GM19239 (cell line): ENCODE measurements at places on chromosomes 16 and 17.

DNA sequence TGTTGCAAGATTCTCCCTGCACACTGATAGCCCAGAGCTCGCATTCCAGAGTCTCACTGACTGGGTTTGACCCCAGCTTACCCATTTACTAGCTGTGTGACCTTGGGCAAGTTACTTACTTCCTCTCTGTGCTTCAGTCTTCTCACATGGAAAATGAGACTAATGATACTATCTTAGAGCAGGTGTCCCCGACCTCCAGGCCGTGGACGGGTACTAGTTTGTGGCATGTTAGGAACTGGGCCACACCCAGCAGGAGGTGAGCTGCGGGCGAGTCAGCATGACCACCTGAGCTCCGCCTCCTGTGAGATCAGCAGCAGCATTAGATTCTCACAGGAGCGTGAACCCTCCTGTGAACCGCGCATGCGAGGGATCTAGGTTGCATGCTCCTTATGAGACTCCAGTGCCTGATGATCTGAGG lies 15.8 kb downstream of the ANKFY1 start:
- no peak for DNase-seq

GRCh38 chr16:19382084-19382801 lies 35.4 kb upstream of the TMC5 start:
- no peak for DNase-seq

DNA sequence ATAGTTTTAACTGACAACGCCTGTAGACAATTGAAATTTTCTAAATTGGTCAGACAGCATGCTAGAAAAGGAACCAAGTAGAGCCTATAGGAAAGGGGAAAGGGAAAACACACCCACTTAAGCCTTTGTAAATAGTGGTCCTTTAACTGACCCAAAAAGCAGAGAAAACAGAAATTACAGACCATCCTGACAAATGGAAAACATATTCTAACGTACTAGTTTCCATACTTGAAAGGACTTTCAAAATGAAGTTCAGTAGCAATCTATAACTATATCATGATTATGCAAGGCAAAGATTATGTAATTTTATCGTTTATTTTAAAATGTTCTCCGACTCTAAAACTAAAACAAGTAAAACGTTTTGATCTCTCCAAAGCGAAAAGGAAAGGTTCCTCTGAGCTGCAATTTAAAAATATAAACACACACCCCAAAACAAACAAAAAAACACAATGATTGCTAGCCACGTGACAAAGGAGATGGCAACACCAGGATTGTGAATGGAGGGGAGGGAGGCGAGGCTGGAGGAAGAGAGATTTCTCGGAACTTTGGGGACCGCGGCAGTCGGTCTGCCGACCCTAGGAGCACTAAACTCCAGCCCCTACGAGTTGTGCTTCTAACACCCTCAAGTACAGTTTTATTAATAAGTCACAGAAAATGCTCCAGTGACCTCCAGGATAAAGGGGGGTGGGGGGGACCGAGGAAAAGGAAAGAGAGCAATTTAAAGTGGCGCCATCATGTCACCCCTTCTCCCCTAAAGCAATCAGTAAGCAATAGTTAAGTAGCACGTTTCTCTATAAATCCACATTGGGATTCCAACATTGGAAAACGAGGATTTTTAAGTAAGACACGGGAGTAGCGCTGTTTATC lies 1.7 kb downstream of the KANSL1 start:
- DNase-seq: peak; percentile 22

DNA sequence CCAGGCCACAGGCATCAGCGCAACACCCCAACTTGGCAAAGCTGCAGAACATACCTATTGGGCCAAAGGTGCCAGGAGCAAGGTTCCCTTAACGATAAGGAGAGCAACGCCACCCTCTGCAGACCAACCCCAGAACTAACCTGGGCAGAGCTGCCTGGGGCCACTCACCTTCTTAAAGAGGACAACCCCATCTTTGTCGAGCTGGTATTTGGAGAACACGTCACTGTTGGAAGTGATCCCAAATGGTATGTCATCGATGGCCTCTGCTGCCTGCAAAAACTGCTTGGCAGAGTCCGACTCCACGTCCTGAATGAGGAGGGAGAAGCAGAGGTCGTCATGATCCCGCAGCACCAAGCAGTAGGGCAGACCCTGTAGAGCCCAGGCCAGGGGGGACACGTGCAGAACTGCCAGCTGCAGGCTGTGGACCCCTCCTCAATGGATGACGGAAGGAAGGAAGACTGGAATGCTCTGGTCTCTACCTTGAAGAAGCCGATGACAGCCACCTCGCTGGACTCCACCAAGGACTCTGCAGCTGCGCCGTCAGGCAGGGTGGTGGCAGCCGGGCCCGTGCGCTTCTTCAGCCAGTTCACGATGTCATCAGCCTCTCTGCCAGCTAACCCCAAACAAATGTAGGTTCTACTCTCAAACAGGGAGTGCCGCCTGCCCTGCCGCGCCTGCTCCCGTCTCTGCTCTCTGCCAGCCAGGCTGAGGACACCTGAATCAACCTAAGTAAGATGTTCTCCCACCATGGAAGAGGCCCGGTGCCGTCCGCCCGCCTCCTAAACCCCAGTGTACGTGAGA lies 5.2 kb downstream of the P4HB start:
- DNase-seq: no peak

GRCh38 chr17:57892820-57893595 lies 43.2 kb upstream of the MRPS23 start:
- no peak for DNase-seq

DNA sequence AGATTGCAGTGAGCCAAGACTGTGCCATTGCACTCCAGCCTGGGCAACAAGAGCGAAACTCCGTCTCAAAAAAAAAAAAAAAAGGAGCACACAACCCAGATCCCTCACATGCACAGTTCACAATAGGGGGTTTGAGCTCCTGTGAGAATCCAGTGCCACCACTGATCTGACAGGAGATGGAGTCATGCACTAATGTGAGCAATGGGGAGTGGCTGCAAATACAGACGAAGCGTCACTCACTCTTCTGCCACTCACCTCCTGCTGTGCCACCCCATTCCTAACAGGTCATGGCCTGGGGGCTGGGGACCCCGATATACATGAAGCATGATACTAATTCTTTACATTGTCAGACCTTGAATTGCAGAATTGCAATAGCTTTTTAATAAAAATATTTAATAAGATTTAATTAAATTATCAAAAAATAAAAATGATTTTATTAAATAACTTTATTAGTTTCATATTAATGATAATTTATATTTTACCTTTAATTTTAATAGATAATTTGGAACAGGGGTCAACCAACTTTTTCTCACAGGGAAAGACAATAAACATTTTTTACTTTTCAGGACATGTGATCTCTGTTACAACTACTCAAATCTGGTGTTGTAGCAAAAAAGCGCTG lies 171.4 kb downstream of the COPRS start:
- DNase-seq: no peak

GRCh38 chr16:50195276-50195675 lies 42.2 kb downstream of the TENT4B start:
- no peak for DNase-seq

DNA sequence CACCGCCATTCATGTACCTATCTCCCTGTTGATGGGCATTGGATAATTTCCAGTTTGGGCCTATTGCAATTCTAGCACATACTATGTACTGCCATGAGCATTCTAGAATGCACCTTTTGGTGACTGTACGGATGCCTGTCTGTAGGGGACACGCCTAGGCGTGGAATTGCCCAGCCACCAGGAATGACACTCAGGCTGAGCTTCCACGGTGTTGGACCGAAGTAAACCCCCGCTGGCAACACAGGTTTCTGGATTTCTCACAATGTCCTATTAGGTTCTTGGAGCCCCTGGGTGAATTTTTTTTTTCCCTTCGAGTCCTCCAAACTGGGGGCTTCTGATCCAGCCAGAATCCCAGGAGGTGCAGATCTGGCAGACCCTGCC lies 146.6 kb downstream of the IRF8 start:
- DNase-seq: no peak

DNA sequence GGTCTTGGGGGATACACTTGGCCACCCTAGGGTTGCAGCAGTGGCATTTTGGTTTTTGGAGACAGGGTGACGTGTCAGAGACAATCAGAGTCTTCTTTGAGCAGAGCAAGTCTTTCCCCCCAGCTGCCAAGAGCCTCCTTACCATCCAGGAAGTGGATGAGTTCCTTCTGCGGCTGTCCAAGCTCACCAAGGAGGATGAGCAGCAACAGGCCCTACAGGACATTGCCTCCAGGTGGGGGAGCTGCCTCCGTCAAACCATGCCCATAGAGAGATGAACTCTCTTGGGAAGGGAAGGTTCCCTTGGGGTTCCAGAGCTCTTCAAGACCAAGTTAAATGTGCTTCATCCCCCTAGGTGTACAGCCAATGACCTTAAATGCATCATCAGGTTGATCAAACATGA lies 11.3 kb downstream of the LIG3 start:
- no peak for DNase-seq

- no peak for DNase-seq
Measured at GRCh38 chr16:685967-686366, 1.8 kb upstream of the JMJD8 start.

GRCh38 chr17:45366691-45367090 lies 49.9 kb upstream of the MAP3K14 start:
- DNase-seq: no peak

- no peak for DNase-seq
Measured at GRCh38 chr16:824194-824593, 23.7 kb upstream of the GNG13 start.

GRCh38 chr17:47708864-47709541 lies 15.0 kb downstream of the TBKBP1 start:
- DNase-seq: no peak

DNA sequence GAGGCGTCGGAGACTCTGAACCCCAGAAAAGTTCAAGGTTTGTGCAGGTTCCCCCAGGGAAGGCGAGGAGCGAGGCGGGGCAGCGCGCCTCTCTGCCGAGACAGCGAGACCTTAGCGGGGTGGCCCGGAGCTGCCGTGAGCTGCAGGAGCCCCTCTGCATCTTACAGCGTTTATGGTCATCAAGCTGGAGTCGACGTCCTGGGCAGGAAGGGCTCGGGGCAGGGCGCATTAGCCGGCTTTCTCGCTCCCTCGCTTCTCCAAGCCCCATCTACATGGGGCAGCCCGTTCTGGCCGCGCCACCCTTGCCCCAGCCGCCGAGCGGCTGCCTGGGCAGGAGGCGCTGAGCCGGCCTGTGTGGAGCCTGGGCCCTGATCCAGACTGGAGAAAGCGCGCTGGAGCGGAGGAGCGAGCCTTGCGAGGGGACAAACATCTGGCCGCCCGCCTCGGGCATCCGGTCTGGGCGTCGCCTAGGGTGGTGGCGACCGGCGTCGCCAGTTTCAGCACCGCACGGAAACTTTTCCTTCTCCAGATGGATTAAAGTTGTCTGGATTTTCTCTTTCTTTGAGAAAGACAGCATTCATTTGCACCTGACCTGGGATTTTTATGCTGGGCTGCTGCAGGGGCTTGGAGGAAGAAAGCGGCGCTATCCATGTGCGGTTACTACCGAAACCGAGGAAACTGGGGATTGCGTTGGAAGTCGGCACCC lies 750 bp downstream of the TMEM132E start:
- no peak for DNase-seq
